Central memory CD8-positive, alpha-beta T cell (primary cell): ENCODE measurements at places on chromosomes 16 and 17.

GRCh38 chr16:87076950-87077749, 240.0 kb downstream of the C16orf95 start:
- no peak for DNase-seq

DNA sequence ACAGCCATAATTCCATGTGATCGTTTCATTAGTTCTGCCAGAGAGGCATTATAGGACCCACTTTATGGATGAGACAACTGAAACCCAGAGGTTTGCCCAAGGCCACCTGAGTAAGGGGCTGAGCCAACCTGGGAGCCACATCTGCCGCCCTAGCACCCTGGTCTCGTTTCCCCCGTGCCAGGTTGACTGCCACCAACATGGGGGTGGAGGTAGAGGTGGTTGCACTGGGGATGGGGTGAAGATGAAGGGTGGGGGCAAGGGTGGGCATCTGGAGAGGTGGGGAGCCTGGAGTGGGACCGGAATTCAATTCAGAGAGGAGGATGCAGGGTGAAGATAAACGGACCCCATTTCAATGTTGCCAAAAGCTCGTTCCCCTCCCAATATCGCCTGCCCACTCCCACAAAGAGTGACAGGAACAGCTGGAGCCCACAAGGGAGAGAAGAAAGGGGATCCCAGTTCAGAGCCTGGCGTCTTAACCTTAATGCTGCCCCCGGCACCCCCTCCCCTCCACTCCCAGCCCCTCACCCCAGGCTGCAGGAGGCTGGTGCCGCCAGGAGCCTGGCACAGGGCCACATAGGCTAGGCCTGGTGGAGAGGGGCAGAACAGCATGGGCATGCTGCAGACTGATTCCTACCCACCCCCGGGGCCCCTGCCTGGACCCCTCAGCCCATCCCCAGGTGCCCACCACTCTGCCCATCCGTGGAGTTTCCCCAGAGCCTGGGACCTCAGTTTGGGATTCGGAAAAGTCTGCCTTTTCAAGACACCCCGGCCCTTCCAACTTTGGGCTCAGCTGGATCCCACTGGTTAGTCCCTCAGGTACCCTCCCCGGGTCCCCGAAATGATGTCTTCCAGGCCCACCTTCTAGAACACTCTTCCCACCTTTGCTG, 29.6 kb downstream of the NGFR start:
- DNase-seq: no peak

DNA sequence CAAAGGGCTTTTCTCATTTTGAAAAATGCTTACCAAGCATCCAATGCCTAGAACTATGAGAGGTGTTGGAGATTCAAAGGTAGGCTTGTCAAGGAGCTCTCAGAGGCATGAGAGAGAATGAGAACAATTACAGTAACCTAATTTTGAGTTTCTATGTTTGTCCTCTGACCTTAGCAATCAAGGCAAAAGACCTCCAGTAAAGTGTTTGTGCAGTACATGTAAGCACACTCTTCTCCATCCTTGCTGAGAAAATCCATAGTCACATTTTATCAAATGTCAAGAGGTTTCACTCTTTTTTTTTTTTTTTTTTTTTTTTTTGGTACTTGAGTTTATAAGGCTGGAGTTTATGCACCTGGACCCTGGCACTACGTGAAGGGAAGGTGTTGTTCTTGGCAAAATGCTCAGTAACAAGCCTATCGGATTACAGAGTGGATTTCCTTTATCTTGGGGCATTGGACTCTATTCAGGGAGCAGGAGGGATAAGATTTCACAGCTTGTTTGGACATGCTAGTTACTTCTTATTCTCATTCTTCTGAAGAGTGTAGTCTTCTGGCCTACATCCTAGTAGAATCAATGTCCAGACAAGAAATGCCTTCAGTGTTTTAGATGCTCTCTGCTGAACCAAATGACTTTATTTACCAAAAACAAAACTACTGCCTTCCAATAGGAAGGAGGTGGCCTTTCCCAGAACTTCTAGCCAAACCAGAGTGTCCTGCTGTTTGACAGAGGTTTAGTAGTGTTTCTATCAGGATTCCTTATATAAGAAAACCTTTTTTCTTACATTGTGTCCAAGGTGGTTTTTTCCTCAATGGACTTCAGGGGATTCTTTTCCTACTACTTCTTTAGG, 21.9 kb downstream of the KCNJ2 start:
- no peak for DNase-seq

GRCh38 chr17:6710317-6710716, 2.9 kb downstream of the SLC13A5 start:
- DNase-seq: no peak

DNA sequence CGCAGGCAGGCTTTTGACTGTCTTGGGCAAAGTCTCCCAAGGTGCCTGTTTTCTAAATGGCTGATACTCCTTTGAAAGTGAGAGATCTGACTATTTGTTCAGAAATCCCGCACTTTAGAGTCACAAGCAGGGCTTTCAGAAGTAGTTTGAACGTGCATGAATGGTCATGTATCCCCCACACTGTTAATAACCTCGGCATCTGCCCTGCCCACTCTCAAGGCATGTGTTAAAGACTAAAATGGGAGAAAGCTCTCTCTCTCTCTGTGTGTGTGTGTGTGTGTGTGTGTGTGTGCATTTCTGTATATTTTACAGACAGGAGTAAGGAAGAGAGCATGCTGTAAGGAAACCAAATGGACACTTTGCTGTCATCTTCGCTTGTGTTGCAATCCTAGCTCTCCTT, 163.7 kb downstream of the MAF start:
- DNase-seq: no peak

- no peak for DNase-seq
These were observed 957 bp downstream of the MYL4 start for GRCh38 chr17:47210105-47210504.

DNA sequence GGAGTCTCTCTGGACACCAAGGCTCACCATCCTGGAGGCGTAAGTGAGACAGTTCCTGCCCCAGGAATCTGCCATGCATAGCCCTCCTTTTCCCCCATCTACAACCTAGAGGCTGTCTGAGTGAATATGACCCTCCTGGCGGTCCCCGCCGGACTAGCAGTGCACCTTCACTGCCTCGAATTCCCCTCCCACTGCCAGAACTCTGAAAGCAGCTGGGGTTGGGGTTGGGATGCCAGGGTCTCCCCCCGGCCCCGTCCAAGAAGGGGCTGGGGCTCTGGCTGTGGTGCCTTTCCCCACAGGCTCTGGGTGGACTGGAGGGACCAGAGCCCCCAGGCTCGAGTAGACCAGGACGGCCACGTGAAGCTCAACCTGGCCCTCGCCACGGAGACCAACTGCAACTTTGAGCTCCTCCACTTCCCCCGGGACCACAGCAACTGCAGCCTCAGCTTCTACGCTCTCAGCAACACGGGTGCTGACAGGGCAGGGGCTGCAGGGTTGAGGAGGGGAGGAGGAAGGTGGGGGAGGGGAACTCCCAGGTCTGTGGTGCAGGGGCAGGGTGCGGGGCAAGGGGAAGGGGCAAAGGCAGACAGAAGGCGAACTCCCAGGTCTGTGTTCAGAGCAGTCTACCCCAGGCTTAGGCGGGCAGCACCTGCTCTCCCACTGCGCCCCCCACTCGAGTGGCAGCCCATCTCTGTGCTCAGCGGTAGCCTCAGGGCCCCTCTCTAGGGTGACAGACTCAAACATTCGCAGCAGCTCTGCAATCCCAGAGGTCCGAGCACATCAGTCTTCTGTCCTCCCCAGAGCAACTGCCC, 1.2 kb downstream of the ZACN start:
- DNase-seq: no peak

DNA sequence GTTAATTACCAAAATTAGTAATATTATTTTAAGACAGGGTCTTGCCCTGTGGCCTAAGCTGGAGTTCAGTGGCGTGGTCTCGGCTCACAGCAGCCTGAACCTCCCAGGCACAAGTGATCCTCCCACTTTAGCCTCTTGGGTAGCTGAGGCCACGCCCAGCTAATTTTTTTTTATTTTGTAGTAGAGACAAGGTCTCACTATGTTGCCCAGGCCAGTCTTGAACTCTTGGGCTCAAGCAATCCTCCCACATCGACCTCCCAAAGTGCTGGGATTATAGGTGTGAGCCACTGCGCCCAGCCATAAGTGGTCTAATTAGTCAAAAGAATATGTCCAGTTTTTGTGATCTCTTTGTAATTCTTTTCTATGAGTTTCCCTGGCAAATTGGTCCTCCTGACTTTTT, 12.0 kb upstream of the CFDP1 start:
- DNase-seq: no peak

DNA sequence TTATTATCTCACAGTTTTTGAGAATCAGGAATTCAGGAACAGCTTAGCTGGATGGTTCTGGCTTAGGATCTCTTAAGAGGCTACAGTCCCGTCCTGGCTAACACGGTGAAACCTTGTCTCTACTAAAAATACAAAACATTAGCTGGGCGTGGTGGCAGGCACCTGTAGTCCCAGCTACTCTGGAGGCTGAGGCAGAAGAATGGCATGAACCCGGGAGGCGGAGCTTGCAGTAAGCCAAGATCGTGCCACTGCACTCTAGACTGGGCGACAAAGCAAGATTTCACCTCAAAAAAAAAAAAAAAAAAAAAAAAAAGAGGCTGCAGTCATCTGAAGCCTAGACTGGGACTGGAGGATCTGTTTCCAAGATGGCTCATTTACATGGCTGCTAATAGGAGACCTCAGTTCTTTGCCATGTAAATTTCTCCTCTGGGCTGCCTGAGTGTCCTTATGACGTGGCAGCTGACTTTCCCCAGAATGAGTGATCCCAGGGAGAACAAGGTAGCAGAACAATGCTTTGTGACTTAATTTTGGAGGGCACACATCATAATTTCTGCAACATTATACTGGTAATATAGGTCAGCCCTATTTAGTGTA, 95.8 kb upstream of the CORO6 start:
- no peak for DNase-seq

DNA sequence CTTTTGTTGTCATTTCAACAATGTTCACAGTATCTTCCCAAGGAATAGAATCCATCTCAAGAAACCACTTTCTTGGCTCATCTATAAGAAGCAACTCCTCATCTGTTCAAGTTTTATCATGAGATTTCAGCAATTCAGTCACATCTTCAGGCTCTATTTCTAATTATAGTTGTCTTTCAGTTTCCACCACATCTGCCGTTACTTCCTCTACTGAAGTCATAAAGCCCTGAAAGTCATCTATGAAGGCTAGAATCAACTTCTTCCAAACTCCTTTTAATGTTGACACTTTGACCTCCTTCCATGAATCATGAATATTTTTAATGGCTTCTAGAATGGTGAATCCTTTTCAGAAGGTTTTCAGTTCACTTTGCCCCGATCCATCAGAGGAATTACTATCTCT, 102.1 kb downstream of the CDH13 start:
- DNase-seq: no peak

DNA sequence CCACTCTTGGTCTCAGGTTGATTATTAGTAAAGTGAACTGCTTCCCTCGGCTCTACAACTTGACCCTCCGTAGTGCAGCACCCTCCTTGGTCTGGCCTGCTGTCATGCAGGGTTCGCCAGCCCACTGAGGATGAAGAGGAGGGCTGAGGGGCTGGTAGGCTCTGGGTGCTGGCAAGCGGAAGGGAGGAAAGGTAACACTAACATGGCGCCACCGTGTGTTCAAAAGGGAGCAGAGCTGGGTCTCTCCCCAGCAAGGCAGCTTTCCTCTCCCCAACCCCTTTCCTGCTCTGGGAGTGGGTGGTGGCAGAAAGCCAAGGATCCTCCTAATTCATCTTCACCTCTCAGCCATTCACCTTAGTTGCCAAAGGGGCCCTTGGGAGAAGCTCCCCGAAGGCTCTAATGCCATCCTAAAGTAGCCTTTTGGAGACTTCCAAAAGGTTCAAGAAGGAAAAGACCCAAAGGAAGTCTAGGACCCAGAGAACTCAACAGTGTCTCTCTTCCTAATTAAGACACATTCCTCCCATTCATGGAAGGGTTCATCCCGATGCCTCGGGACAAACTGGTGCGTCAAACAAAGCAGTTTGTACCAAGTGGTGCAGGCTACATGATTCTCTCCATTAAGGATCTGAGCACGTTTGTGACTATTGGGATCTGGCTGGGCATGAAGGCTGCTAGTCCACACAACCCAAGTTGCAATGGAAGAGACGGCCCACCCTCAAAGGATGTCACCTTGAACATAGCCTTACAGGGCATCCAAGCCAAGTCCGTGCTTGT, 90.8 kb upstream of the TOB1 start:
- DNase-seq: peak; percentile 46

DNA sequence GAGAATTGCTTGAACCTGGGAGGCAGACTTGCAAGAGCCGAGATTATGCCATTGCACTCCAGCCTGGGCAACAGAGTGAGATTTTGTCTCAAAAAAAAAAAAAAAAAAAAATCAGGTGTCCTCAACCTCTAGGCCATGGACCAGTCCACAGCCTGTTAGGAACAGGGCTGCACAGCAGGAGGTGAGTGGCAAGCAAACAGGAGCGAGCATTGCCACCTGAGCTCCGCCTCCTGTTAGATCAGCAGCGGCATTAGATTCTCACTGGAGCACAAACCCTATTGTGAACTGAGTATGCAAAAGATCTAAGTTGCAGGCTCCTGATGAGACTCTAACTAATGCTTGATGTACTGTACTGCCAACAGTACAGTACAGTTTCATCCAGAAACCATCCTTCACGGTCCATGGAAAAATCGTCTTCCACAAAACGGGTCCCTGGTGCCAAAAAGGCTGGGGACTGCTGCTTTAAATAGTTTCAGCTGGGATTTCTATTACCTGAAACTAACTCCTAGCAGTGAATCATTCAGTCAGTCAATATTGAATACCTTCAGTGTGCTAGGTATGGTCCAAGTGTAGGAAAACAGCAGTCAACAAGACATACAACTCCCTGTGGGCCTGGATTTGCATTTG, 56.3 kb upstream of the DHX40 start:
- DNase-seq: no peak

DNA sequence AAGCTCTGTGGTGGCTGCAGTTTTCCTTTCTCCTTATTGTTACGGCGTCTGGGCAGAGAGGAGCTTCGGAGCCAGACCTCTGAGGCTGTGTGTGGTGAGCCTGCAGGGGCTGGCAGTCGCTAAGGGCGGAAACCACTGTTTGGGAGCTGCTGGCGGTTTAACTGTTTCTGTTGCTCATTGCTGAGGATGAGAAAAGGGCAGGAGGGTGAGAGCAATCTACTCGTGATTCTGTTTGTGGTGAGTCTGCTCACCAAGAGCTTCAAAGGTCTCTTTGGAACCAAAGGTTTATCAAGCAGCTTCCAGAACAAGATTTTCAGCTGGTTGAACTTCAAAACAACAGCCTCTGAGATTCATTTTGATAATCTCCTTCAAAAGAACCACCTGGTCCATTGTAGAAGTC, 143.9 kb downstream of the ANKFN1 start:
- no peak for DNase-seq

DNA sequence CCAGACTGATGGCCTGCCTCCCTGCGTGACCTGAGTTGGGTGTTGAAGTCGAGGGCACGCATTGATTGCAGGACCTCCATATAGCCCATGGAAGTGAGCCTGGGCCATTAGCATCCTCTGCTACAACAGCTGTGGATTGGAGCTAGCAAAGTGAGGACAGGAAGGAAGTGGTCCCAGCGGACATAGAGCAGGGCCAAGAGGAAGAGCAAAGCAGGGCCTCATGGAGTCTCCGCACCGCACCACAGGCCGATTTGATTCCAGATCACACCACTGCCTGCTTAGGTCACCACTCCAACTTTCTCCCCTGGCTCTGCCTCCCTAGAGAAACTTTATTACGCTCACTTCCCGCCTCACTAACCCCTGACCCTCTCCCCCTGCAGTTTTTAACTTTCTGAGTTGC, 10.7 kb upstream of the UBTF start:
- DNase-seq: no peak
